Stimulated activated CD4-positive, alpha-beta T cell treated with anti-CD3 and anti-CD28 coated beads, Interleukin-1b, Interleukin-23, amount 100 ng/mL, for 48 hours (primary cell): ENCODE measurements at places on chromosomes 7 and 10.

- no peak for DNase-seq
Measured at GRCh38 chr10:51083356-51083853, 9.1 kb downstream of the PRKG1 start.

DNA sequence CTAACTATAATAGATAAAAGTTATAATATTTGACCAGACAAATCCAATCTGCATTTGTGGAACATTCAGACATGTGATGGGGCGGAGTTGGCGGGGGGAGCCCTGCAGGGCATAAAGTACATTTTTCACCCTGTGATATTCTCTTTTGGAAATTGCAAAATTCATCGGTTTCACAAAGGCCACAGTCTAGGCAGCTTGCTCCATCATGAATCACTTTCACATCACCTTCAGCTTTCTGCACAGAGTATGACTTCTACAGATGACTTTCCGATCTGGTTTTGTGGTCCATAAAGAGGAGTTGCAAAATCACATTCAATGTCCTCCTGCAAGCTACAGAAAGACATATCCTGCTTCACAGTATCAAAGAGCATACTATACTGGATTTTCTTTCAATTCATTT, 51.4 kb upstream of the APBB1IP start:
- no peak for DNase-seq

- DNase-seq, result peak; percentile 62
Measured at GRCh38 chr7:98841179-98841997, 28.4 kb downstream of the TMEM130 start.

GRCh38 chr7:33813331-33813730, 92.0 kb upstream of the BMPER start:
- DNase-seq, result no peak

GRCh38 chr10:44311563-44312051, 73.3 kb downstream of the CXCL12 start:
- DNase-seq, result no peak

DNA sequence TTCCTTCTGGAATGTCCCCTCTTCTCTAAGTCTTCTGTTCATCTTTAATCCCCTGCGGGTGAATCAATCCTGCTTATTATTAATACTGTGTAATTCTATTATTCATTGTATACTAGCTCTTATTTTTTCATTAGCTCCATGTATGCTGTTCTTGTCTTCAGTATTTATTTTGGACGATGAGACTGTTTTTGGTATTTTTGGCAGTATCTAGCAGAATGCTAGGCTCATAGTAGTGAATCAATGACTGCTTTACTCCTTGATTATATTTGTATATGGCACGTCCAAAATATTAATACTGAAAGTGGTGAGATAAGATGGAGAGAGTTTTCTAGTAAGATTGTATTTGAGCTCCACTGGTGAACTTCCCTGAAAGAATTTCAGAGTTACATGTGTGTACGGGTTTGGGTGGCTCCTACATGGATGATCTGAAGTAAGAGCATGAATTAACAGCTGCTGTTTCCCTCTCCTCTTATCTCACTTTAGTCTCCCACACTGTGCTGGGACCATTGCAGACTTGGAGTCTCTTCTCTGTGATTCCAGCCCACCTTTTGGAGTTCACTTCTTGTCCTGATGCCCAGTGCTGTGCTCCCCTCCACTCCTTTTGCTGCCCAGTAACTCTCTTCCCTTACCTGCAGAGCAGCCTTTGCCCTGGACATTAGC, 226.0 kb downstream of the CDK14 start:
- DNase-seq, result no peak

DNA sequence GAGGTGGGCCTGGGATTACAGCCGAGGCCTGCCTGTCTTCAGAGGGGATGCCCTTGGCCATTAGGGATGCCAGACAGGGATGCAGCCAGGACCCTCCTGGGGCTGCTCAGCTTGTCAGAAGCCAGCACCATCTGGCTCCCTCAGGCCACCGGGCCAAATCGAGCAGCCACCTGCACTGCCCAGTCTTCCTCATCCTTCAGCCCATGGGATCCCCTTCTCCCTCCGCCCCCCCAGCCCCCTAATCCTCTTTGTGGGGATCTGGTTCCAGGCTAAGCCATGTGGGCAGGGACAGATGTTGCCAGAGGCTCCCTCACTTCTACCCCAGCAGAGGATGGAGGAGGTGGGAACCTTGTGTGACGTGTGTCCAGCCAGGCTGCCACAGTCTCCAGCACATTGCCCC, 137.4 kb upstream of the PPIF start:
- no peak for DNase-seq

DNA sequence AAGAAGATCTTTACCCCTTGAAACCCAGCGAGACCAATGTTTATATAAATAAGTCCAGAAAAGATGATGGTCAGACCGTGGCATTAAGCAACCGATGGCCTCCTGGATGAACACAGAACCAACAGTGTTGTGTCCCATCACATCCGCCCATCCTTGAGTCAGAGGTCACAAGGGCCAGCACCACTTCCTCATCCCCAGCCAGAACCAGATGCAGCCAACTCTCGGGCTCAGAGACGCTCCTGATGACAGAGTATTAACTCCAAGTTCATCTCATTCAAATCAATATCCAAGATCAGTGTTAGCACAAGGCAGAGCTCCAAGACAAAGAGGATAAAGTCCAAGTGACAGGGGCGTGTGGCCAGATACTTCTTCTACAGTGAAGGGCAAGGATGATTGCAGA, 63.5 kb downstream of the FAM53B start:
- DNase-seq, result no peak

DNA sequence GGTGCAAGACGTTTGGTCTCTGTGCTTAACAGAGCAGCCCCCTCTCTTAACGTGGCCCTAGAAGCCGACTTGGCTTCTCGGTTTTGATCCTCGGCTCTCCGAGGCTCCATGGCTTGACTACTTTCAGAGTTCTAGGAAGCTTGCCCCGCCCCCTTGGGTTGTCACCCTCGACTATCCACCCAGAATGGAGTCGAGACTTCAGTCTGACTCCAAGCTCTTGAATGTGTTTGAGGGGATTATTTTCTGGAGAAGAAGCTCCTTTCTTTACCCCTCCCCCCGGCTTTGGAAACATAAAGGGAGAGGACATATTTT, 448 bp downstream of the SEC24C start:
- peak; percentile 69 for DNase-seq

DNA sequence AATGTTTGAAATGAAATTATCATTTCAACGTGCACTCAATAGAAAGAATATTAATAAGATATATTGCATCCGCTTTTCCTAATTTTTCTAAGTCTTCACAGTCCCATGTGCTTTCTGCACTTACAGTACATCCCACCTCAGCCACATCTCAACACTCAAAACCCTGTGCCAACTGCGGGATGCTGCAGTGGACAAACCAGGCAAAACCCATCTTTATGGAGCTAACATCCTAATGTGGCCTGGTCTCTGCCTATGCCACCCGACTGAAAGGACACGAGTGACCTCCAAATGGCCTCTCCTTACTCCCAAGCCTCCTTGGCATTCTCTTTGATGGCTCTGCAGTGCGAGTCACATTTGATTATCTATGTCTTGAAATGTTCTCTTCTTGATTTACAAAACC, 57.4 kb upstream of the ADRB1 start:
- DNase-seq, result no peak

GRCh38 chr10:70328018-70328417, 44.2 kb upstream of the NPFFR1 start:
- DNase-seq, result no peak

DNA sequence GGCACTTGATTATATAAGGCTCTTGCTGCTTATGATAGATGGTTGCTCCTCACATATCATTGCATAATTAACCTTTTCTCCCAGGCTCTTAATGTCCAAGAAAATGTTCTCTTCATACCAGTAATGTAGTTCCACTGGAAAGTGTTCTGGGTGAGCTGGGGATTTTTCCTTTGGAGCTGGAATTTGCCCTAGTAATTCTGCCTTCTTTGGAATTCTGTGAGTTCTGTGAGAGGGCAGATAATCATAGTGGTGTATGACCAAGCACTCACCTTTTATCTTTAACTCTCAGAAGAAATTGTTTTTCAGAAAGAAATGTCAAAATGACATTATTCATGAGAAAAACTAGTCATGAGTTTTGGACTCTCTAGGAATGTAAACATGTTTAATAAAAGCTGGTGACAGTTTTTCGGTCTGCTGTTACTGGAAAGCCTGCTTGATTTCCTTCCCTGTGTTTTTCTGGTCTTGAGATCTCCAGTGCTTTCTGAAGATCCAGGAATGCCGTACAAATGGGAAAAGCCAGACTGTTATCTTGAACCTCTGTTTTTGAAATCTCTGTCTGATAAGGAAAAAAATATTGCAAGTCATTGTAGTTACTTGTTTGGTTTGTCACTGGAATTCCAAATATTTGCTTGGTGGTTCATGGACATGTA, 148.3 kb upstream of the PRPS1L1 start:
- DNase-seq, result no peak

- no peak for DNase-seq
Measured at GRCh38 chr10:132328738-132329137, 3.3 kb upstream of the LRRC27 start.

DNA sequence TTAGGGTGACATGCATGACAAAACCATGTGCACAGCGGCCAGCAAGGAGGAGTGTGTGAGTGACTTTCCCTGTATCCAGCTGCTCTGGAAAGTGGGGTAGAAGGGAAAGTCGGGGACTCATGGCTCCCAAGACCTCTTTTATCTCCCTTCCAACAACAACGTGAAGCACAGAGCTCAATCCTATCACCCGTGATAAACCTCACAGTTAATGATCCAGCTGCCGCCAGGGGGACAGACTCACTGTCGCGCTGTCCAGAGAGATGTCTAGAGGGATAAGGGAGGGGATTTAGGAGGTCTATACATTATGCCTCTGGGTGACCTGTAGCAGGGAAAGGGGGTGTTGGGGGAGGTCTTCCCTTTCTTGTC, 84.0 kb upstream of the SMNDC1 start:
- DNase-seq, result no peak
